ENCODE measurements at places on chromosomes 2 and 18. TPM values are rescaled to one million over a fixed set of nuclear protein-coding genes. Genes with fewer than 3 reads are reported as not detected.
A peak's percentile ranks its signal among the peaks of the same experiment; 100 is the strongest.

DNA sequence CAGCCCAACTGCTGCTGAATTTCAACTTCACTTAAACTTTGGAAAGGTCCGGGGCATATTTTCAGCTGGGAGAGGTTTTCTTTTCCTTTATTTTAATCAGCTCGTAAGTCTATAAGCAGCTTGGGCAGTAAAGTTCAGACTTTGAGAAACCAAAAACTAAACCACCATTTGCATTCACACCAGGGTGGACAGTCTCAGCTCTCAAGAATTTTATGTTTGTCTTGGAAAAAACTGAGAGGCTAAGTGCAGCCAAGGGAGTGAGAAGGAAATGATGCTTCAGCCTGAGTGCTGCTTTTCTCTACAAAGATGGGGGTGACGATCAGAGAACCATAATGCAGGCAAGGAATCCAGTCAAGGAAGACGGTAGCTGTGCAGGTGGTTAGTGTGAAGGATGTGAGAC lies 30.2 kb downstream of the MCFD2 start:
- no peak for DNase-seq

DNA sequence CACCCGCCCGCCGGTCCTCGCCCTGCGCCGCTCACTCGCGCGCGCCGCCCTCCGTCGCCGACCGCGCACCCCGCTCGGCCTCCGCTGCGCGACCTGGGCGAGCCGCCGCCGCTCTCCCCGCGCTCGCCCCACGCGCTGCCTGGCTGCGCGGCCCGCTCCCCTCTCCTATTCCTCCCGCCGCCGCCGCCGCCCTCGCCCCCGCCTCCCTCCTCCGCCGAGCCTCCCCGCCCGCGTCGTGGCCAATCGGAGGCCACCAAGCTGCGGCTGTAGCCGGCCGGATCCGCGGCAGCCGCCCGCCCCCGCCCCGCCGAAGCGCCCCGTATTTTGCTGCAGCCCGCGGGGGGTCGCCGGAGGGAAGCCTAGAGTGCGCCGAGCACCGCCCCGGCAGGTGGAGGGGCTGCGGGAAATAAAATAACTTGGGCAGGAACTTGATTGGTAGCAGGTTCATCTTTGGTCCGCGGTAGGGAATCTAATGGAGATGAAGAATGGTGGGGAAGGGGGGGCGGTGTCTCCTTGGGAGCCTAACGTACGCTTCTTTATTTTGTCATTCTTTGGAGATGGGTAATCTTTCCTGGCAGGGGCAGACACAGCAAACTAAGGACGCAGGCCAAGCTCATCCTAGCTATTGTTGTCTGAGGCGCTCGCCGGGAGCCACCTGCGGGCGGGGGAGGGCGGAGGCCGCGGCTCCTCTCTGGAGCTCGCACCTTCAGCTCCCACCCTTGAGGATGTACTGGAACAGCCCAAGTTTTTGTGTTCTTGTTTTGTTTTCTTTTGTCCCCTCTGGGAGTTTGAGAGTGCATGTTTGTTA lies 1.1 kb upstream of the CDH2 start:
- DNase-seq: peak; percentile 82

GRCh38 chr2:180325416-180326120 lies 318.5 kb upstream of the CWC22 start:
- DNase-seq: no peak

GRCh38 chr18:68714366-68714711 lies 569 bp downstream of the TMX3 start:
- DNase-seq: peak; percentile 48

SCYGR4 gene
- total RNA-seq: not detected

GRCh38 chr18:13217466-13217961 lies 1.0 kb upstream of the LDLRAD4 start:
- DNase-seq: peak; percentile 65

DNA sequence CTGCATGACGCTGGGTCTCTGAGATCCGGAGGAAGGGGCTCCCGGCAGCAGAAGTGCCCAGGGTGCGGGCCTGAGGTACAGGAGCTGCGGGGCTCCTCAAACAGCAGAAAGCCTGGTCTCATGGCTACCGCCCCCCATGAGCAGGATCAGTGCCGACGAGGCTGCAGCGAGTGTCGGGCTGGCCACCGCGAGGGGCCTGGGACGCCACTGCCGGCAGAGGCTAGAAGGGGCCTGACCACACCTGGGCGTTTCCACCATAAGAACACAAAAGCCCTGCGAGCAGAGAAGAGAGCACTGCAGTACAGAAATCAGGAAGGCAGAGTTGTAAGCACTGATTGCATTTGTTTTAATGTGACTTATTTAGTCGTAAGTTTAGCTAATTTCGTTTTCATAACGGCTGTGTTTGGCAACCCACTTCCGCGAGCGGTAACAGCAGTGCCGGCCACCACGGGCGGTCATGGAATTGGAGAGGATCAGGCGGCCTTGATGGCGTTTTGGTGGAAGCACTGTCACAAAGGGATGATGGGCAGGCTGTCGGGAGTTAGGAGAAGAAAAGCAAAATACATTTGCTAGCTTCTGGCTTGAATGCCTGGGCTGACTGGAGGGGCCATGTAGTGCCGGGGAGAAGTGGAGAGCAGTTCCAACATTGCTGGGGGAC lies 117.4 kb downstream of the HDAC4 start:
- no peak for DNase-seq

- DNase-seq: peak; percentile 50
Observed at GRCh38 chr2:119792907-119793312, 33.2 kb downstream of the PTPN4 start.

- DNase-seq: no peak
Observed at GRCh38 chr2:157443795-157444640, at the start of gene CYTIP. CYTIP (minus strand) TSS chr2:157444089; CDS start chr2:157444020, 69 bp downstream.

GRCh38 chr2:212939777-212940531 lies 211.5 kb downstream of the IKZF2 start:
- DNase-seq: no peak
